GM18507 (cell line): ENCODE measurements at places on chromosomes 2 and 18.

- DNase-seq, result no peak
Measured at GRCh38 chr2:173644146-173644545, 289.5 kb downstream of the CDCA7 start.

- DNase-seq, result no peak
Measured at GRCh38 chr18:23689031-23689615, at the start of gene LAMA3. LAMA3 (plus strand) TSS chr18:23689453; CDS start chr18:23689684, 231 bp downstream.

GRCh38 chr2:227411990-227412350 is 24.2 kb upstream of the SCYGR1 start:
- DNase-seq, result no peak

DNA sequence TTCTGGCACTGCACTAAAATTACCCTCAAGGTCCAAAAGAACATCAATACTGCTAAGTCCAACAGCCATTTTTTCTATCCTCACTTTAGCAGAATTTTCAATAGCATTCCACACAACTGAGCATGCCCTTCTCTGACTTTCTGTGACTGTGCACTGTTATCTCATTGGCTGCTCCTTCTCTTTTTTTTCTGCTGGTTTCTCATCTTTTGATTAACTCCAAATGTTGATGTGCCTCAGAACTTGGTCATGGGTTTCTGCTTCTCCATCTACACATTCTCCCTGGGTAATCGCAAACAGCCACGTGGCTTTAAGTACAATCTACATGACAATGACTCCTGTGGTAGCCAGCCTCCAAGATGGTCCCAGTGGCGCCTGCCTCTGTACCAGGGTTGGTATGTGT is 75.0 kb upstream of the CD226 start:
- DNase-seq, result no peak

DNA sequence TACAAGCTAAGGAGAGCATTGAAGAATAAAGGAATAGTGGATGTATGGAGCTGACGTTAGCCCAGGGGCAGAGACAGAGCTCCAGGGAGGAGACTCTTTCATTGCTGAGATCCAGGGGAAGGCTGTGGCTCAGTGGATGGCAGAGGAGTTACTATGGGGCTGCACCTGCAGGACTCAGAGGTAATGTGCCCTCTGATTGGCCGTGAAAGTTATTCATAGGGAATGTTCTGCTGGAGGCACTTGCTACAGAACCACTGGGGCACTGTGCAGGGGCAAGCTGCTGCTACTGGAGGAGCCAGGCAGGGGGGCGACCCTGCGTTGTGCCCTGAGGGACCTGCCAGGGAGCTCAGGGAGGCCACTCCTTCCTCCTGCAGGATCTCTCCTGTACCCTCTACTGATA is 199.2 kb downstream of the PTPRM start:
- no peak for DNase-seq

- no peak for DNase-seq
Measured at GRCh38 chr2:95020275-95021022, 5.1 kb upstream of the MAL start.

- no peak for DNase-seq
Measured at GRCh38 chr2:236712961-236713673, 143.5 kb downstream of the ACKR3 start.

- DNase-seq, result peak; percentile 56
Measured at GRCh38 chr2:25251422-25252273, 83.3 kb upstream of the POMC start.
